Thoracic aorta (tissue), 2 donors: ENCODE measurements at places on chromosomes 12 and 14. TPM values are rescaled to one million over a fixed set of nuclear protein-coding genes. Genes with fewer than 3 reads are reported as not detected.

The NGB gene
- not detected for total RNA-seq

- H3K4me3 ChIP-seq, result no peak overlapping the region
- H3K36me3 ChIP-seq, result no peaks in the 10 kb centered on the region
- no peak overlapping the region for H3K27ac ChIP-seq
- H3K27me3 ChIP-seq, result no peaks in the 10 kb centered on the region
- DNase-seq, result no peak
- H3K4me1 ChIP-seq, result peaks cover 28% of the 10 kb centered on the region
Measured at GRCh38 chr12:11666131-11667050, 16.9 kb downstream of the ETV6 start.

GRCh38 chr12:67299926-67300325 is 30.8 kb downstream of the CAND1 start:
- no peaks in the 10 kb centered on the region for H3K27me3 ChIP-seq
- H3K4me1 ChIP-seq, result peaks cover 6% of the 10 kb centered on the region
- no peak overlapping the region for H3K4me3 ChIP-seq
- no peak overlapping the region for H3K27ac ChIP-seq
- peaks cover 3% of the 10 kb centered on the region for H3K36me3 ChIP-seq

DNA sequence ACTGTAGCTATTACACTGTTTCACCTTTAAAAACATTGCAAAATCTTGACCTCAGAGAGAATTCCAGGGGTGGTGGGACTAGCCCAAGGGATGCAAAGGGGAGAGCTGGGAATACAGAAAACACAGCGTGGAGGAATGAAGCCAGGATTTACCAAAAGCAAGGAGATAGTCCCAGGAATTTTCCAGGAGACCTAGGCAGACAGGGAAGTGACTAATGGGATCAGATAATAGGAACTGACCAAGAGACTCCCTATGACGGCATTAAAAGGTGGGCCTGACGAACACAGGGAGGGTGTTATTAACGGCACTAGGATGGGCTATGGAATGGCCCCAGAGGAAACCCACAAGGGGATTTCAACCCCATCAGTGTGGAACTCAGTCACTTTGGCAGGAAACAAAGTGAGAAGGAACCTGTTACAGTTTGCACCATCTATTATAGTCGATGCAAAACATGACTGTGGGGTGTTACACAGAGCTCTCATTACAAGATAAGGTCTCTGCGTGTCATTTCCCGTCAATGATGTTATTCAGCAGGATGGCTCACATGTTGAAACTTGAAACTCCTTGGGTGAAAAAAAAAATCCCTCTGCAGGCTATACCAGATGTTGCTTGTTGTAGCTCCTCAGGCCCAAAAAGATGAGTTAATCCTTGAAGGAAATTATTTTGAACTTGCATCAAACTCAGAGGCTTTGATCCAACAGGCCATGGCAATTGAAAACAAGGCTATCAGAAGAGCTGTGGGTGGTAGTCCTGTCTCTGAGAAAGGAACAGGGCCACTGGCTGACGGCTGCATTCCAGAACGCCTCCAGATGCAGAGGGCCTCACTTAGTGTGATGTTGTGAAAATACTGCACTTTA is 58.7 kb downstream of the DRAM1 start:
- H3K4me1 ChIP-seq, result no peaks in the 10 kb centered on the region
- no peaks in the 10 kb centered on the region for H3K36me3 ChIP-seq
- H3K27ac ChIP-seq, result no peak overlapping the region
- H3K27me3 ChIP-seq, result no peaks in the 10 kb centered on the region
- H3K4me3 ChIP-seq, result no peak overlapping the region
